ENCODE measurements at places on chromosomes 12 and 14.

DNA sequence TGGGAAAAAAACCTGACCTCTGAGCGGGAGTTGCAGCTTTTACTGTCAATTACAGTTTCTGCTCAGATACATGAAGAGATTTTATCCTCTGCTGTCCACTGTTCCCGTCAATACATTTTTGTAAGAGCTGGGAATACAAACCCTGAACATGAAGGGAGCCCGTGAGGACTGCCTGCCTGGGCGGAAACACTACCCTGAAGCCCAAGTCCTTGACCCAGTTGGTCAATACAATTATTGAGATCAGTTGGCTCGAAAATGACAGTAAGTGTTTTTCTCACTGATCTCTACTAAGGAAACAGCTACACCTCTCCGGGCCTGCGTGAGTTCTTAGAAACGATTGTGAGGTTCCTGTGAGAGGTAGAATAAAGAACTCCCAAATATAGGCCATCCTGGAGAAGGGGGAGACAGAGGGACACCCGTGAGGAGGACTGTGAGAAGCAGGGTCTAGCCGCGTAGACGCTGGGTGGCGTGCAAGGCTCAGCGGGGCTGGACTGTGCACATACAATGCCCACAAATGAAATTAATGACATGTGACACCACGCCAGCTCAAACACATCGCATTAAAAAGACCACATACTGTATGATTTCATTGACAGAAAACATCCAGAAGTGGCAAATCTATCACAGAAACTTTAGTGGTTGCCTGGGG, 509.5 kb downstream of the TMEM132D start:
- no peak for DNase-seq

- no peak for DNase-seq
These were observed 27.0 kb upstream of the ESRRB start for GRCh38 chr14:76348898-76349297.

- DNase-seq = no peak
These were observed 89.8 kb downstream of the CRADD start for GRCh38 chr12:93766796-93767523.

DNA sequence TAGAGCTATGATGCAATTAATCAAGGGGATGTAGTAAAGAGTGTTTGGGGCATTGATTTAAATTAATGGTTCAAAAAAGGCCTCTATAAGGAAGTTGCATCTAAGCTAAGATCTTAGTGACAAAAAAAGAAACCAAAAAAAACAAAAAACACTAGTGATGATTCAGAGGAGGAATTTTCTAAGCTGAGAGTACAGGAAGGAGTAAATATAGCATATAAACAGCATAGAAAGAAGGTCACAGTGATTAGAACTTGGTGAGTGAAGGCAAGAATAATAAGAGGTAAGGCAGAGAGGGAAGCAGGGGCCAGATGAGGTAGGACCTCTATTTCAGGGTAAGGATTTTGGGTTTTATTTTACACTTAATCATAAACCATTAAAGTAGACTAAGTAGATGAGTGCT, 48.0 kb upstream of the PDZRN4 start:
- no peak for DNase-seq

DNA sequence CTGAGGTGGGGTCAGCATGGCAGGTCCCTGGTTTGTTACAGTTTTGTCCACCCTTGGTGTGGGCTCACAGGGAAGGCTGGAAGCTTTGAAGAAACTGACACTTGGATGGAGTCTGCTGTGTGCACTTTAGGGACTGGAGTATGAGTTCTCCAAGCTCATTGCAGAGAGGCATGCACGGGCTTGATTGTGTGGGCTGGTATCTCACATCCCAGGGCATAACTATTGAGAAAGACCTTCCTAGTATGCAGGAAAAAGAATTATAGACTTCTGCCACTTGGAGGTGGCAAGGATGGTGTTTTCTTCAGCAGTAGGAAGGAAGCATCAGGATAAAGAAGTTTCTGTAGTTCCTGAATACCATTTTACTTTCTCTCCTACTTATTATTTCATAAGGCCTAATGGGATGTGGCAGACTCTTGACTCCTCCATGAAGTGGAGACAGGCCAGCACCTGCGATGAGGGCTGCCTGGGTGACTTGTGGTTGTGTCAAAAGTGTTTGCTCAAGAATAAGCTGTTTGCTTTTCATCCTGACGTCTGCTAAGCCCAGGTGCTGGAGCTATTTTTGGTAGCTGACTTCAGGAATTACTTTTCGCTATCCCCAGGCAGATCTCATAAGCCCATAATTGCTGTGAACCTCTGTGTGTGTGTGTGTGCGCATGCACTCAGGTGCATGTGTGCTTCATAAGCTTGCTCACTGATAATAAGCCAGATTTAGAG, 125.8 kb downstream of the KTN1 start:
- DNase-seq = no peak

GRCh38 chr14:34713681-34714319, 593 bp downstream of the CFL2 start:
- peak; percentile 36 for DNase-seq

DNA sequence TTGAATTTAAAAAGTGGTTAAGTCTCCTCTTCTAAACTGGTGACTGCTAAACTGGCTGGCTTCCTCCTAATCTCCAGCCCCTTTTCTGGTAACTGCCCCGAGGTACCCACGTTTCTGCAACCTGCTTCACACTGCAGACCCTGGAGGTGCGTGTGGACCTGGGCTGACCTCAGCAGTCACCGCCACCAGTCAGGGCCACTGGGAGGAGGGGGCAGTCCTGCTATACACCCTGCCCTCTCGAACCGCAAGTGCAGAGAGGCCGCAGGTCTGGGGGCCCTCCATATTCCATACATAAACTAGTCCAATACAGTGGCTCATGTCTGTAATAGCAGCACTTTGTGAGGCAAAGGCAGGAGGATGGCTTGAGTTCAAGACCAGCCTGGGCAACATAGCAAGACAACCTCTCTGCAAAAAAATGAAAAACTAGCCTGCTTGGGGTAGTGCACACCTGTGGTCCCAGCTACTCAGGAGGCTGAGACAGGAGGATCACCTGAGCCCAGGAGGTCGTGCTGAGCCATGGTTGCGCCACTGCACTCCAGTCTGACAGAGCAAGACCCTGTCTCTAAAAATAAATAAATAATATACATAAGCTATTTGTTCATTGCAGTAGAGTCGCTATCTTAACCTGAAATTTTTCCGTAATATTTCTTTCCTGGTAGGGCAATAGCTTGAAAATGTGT, 25.6 kb downstream of the VPS37B start:
- no peak for DNase-seq
